ENCODE measurements at places on chromosomes 7 and 10. TPM values are rescaled to one million over a fixed set of nuclear protein-coding genes. Genes with fewer than 3 reads are reported as not detected.
A peak's percentile ranks its signal among the peaks of the same experiment; 100 is the strongest.

MEIG1 gene
- total RNA-seq, result not detected

- DNase-seq, result no peak
Observed at GRCh38 chr7:2092279-2092678, 140.5 kb downstream of the MAD1L1 start.

TWIST1 gene
- not detected for total RNA-seq

FOXP2 gene
- total RNA-seq, result not detected

GRCh38 chr7:1080252-1080920 lies 7.5 kb upstream of the GPER1 start:
- no peak for DNase-seq

DNA sequence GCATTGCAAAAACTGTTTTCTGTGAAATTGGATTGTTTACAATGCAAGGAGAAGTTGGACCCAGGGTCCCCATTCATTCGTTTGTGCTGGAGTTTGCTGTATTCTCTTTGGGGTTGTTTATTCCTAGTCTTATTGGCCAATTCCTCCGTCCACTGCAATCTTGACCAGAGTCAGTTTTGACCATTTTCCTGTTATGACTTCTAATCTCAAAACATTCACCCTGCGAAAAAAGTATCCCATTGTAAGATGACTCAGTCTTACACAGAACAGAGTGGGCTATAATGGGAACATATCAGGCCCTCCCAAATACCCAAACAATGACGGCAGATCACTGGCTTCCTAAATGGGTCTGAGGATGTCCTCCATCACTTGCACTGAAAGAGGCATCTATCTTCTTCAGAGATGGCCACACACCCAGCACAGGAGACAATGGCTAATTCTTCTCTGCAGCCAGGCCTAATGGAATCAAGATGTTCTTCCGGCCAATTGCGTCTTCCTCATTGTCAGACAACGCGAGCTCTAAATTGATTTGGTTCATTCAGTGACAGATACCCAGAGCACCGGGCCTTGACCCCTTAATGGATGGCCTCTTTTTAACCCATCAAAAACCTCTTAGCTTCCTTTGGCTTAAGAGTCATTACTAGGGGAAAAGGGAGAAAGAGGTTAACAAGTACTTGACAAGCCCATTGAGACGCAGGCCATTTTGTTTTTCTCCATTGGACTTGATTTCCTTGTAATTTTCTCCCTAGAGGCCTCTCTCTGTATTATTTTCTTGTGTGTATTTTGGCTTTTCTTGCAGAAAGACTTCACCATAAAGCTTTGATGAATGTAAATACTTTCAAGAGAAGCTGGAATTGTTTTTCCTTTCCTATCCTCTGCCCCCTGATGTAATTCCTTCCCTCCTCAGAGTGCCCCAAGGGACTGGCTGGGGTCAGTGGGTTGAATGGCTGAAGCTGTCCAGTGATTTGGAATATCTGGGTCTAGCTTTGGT lies 129.6 kb downstream of the PRPF18 start:
- no peak for DNase-seq

DNA sequence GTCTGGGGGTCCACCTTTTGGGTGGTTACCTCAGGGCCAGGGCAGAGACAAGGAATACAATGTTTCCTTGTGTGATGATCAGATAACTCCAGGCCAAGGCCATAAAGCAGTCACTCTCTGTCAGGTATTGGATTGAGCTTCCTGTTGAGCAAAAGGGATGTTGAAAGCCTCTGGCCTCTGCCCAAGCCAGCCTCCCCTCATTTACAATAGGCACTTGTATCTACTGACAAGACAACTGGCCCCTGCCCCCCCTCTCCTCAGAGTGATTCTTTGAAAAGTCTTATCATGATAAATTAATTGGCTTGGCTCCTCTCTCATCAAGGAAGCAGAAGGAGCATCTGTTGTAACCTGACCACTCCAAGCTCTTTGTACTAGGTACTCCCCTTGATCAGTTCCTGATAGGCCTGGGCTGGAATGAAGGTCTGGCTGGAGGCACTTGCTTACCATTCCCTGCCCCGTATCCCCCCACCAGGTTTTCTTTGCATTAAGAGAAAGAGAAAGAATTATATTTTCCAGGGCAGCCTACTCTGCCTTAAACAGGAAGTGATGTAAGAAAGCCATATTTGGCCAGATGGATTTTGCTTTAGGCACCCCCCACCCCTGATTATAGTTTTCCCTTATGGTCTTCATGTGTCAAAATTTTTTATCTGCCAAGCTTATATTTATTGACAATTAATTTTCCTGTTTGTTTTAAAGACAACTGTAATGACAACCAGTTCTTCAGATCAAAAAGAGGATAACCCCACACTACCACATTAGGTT lies 42.1 kb upstream of the HPS1 start:
- no peak for DNase-seq

ENO4 gene
- not detected for total RNA-seq

DNA sequence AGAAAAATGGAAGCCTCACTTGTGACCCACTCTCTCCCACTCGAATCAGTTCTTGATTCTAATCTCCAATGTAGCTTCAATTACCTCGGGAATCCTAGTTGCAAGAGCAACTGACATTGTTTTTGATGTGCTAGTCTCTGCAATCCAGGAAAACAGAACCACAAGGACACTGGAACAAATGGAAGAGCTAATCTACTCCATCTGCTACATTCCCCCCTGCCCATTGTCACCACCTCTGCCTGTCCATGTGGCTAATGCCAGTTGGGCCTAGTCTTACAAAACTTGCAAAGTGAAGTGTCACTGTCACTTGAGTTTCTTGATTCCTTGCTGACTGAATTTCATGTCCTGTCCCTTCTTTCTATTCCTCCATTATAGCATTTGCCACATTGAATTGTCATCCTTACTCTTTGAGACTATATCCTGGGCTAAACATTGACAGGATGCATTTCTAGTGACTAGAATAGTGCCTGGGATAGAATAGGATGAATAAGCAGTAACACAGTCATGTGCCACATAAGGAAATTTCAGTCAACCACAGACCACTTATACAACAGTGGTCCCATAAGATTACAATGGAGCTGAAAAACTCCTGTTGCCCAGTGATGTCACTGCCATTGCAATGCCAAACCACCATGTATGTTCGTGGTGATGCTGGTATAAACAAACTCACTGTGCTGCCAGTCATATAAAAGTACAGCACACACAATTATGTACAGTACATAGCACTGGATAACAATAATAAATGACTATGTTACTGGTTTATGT lies 13.5 kb downstream of the GCC1 start:
- no peak for DNase-seq

DNA sequence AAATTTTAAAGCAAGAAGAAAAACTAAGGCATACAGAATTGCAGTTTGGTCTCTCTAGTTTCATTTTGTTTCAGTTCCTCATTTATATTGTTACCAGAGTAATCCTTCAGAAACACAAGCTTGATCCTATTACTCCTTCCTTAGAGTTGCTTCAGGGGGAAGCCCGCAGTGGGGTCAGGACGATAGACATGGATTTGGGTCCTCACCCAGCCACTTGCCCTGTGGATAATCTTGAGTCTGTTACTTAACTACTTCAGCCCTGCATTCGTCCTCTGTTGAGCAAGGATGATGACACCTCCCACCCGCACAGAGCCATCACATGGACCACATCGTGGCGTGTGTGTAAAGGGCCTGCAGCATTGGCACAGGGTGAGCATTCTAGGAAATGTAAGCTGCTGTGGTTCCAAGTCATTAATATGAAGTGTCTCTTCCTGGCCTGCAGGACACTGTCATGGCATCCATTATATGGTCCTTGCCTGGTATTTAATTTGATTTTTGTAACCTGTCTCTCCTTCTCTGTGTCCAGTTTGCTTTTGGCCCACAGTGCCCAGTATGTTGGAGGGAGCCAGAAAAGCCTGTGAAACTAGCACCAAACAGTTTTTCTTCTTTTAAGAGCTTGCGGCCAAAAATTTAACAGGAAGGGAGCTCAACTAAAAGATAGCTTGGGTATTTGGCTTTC lies 111.2 kb downstream of the EEPD1 start:
- no peak for DNase-seq

GRCh38 chr7:135147899-135148721 lies at the start of gene TMEM140:
TSS of gene TMEM140 (plus strand) at chr7:135148072. CDS start at chr7:135164442, 16,370 bp downstream.
- DNase-seq, result peak; percentile 77

ADRA2A gene
- not detected for total RNA-seq

GRCh38 chr7:135719688-135720087 lies 8.3 kb downstream of the SLC13A4 start:
- no peak for DNase-seq

TRIM74 gene
- total RNA-seq, result 1.7 TPM

ADRB1 gene
- total RNA-seq, result 0.29 TPM

DNA sequence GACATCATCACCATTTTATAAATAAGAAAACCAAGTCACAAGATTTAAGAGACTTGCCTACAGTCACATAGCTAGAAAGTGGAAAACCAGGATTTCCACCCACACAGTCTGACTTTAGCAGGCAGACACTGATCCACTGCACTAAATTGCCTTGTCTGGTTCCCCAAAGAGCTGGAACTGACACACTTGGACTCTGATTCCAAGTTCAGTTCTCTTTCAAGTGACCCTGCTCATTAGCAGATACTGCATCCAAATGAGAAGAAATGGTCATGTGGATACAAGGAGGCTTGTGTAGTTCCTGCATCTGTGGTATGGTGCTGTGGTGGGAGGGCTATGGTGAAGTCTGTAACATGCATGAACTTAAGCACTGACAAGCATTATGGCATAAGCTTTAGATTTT lies 180.1 kb upstream of the MKLN1 start:
- no peak for DNase-seq

DNA sequence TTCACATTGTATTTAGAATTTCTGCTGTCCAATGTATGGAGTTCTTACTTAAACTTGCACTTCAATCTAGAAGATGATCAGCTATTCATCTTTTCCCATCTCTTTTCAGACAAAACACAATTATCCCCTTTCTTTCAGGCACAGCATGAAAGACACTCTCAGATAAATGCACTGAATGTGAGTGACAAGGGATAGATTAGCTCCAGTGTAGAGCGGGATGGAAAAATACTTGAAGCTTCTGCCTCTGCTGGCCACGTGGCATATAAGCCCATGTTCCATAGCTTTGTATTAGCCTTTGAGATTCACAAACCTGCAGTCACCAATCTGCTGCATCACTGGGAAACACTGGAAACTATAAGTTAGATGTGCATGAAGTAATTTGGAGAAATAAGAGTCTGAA lies 162.2 kb upstream of the FAM3C start:
- DNase-seq, result no peak

NACAD gene
- total RNA-seq, result 0.16 TPM

KLF14 gene
- not detected for total RNA-seq

MSS51 gene
- total RNA-seq, result 2.9 TPM

GRCh38 chr7:104862719-104863118 lies 151.3 kb upstream of the KMT2E start:
- no peak for DNase-seq

DNA sequence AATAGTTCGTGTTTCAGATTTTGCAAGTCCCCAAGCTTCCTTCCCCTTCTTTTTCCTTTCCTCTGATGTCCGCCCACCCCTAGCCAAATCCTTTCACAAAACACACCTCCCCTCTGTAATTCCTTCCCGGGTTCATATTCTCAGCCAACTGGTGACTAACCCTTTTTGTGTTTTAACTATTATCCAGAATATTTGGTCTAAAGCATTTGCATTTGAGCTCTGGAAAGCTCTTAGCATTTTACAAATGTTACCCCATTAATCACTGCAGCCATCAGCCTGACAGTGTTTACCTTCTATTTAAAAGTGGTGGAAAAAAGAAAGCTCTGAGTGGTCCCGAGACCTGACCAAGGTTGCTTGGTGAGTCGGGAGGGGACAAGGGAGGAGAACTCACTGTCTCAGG lies 139.0 kb downstream of the CREB5 start:
- DNase-seq, result no peak

ZNF248 gene
- 6.9 TPM for total RNA-seq

- no peak for DNase-seq
Observed at GRCh38 chr10:75498884-75499350, 67.5 kb downstream of the LRMDA start.

DNA sequence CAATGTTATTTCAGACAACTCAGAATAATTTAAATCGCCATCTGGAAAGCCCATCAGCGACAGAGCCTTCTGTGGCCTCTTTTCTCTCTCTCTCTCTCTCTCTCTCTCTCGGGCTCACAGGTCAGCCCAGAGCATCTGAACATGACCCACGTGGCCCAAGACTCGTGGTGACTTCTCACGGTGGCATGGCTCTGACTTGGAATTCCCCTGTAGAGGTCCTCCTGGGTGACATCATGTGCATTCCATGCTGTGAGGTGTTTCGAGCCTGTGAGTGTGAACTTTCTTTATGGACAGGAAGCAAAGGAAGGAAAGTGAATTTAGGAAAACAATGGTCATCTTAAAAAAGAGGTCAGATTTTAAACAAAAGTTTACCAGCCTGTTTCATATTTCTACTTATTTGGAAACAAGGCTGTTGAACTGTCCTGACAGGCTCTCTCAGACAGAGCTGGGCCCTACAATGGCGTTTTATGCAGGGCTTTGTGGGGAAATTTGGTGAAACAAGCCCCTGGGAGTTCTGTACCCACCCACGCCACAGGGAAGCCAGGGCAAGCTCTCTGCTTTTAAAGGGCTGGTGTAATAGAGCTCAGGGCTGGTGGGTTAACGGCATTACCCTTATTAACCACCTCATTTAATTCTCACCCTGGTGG lies 359.7 kb upstream of the ZNF32 start:
- DNase-seq, result no peak

GRCh38 chr10:71931295-71931694 lies 32.9 kb upstream of the CHST3 start:
- DNase-seq, result no peak

GRCh38 chr10:43928425-43928968 lies 279.8 kb upstream of the ZNF32 start:
- DNase-seq, result no peak

DNA sequence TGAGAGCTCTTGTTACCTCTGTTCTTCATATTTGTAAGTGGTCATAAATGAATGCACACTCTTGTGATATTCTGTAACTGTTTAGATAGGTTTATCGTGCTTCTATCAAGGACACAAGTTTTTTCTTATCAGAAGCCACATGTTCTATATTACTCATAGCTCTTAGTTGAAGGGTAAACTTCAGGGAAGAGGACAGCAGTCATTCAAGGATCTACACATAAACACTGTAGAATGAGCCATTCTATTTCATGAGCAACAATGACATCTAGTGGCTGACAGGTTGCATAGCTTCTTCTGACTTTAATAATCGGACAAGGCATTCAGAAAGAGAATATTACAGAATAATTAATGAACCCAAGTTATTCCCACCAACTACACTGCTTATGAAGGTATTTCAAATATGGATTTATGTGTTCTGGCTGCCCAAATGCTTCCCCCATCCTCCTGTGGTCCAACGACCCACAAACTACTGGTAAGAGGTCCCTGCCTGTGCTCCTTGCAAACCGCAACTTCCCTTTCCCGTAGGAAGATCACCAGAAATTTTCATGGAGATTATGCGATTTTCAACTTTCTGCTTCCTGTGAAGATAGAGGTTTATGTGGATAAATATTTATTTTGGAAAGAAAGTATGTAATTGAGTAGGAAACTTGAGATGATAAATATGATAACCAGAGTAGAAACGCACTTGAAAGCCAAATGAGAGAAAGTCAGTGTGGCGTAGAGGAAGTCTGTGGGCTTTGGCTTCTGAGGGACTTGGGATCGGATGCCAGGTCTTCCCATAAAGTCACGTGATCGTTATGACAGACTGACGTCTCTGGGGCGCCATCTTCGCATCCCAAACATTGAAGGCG lies 16.8 kb upstream of the ABCB5 start:
- no peak for DNase-seq
